ENCODE measurements at places on chromosomes 3 and 15.

- DNase-seq: no peak
Observed at GRCh38 chr3:127469760-127470159, 120.8 kb downstream of the TPRA1 start.

DNA sequence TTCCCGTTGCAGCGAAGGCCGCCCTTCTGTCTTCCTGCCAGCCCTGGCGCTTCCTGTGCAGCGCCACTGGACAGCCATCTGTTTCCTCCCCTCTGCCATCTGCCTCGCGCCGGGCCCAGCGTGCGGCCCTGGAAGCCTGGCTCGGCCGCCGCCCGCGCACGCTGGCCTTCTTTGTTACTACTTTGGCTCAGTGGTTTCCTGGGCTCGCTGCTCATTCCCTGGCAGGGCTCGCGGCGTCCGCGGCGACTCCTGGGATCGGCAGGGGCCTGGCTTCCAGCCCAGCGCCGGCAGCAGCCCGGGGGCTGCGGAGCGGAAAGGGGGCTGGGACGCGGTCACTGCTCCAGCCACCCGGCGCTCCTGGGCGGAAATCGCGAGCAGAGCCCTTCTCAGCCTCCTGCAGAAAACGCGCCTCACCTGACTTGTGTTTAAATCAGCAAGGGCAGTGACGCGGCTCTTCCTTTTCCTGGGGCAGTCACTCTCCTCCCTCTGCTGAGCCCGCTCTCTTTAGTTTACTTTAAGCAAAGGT is 10.0 kb downstream of the CMTM7 start:
- DNase-seq: peak; percentile 87

- DNase-seq: peak; percentile 49
Observed at GRCh38 chr3:133301194-133301593, 98.7 kb upstream of the BFSP2 start.

DNA sequence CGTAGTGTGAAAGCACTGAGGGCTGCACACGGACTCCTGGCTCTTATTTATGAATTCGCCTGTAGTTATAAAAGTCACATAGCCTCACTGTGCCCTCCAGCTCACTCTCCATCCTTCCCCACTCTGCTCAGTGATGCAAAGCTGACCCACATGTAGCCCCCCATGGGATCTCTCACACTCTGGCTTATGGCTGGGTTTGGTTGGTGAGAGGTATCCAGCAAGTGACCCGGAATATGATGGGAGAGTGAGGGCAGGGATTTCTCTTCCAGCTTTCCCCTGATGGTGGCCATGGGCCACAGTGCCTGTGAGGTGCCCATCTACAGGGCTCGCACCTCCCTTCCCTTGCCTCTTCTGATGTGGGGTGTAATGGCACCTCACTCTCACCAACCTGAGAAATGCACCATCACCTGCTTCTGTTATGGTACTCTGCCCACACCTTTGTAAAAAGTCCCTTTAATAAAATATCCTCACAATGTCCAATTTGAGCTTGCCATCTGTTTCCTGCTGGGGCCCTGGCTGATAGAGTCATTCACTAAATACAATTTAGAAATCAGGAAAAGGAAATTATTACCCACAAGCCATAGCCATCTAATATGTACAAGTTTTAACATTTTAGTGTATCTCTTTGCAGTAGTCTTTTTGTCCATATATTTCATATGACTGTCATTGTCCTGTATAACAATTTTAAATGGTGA is 93.6 kb downstream of the SCN11A start:
- DNase-seq: no peak

DNA sequence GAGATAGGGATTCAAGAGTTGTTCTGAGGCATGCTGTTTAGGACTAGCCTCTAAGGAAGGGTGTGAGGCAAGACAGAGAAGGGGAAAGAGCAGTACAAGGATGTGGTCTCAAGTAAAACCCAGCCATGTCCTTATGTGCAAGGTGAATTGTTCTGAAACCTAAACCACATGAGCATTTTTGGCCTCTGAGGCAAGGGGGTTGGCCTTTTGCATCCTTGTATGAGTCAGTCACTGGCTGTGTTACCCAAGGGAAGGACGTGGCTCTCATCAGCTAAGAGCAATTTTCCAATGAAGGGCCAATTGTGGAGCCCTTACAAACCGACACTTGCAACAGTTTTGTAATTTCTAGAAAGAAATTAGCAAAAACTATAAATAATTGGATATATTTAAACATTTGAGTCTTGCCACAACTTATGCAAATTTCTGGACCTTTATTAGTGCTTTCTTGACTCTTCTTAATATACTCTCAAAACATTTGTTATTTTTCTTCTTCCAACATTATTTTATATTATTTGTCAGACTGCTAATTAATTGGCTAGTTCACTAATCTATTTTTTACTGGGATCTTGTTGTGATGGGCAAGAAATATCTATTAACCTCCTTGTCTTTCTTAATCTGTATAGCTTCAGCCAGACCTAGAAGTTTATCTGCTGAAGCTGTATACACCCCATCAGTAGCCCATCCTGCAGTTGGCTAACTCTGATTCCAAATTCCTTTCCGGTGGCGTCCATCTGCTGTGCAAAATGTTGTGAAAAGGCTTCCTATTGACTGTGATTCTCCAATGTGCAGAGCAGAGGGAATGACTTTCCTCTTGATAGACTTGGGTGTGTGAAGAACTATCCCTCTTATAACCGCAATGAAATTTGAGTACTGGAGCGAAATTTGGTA is 97.7 kb upstream of the P2RY1 start:
- peak; percentile 58 for DNase-seq

DNA sequence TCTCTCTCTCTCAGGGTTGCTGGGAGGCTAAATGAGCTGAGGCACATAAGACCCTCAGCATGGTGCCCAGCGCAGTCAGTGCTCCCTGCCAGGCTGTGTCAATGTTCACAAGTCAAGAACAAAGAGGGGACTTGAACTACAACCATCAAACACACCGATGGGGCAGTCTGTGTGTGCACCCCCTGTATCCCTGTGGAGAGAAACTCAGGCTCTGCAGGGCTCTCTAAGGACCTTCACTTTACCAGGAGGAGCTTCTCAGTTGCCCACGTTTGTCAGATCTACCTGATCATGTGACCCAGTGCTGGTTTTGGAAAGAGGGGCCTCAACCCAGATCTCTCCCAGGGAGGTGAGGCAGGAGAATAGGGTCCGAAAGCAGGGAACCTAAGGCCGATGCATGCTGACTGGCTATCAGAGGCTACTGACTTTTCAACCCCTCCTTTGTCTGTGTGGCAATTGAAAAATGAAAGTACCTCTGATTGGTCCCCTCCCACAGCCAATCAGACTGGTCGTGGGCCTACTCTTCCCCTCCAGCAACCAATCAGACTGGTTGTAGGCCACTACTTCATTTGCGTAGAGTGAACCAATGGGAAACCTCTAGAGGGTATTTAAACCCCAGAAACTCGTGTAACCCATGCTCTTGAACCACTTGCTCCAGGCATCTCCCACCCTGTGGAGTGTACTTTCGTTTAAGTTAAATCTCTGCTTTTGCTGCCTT is 34.0 kb downstream of the RHCG start:
- DNase-seq: no peak

- DNase-seq: peak; percentile 60
Observed at GRCh38 chr15:42094512-42094963, at the start of gene PLA2G4D. TSS of gene PLA2G4D (minus strand) at chr15:42094562. CDS start at chr15:42094459, 103 bp downstream.

- peak; percentile 20 for DNase-seq
Observed at GRCh38 chr3:125398952-125399351, 23.8 kb upstream of the ZNF148 start.

- DNase-seq: no peak
Observed at GRCh38 chr15:77529394-77530159, 103.1 kb downstream of the LINGO1 start.

GRCh38 chr3:126135071-126135405 is 45.3 kb downstream of the ALDH1L1 start:
- DNase-seq: no peak

DNA sequence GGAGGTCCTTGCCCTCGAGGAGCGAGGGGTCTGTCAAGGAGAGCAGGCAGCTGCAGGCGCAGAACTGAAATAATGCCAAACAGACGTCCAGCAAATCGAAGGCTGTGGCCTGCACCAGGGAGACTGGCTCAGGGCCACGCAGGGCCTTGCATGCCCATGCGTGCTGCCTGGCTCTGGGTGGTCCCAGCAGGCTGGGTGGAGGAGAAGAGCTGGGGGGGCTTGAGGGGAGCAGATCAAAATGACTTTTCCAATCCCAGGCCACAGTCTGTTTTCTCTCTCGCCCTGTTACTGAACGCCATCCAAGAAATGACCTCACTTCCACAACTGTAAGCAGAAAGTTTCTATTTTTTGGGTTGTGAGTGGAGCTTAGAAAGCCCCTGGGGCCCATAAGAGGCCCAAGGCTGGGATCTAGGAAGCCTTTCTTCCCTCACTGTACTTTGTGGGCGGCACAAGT is 96.9 kb upstream of the RPL32 start:
- no peak for DNase-seq

DNA sequence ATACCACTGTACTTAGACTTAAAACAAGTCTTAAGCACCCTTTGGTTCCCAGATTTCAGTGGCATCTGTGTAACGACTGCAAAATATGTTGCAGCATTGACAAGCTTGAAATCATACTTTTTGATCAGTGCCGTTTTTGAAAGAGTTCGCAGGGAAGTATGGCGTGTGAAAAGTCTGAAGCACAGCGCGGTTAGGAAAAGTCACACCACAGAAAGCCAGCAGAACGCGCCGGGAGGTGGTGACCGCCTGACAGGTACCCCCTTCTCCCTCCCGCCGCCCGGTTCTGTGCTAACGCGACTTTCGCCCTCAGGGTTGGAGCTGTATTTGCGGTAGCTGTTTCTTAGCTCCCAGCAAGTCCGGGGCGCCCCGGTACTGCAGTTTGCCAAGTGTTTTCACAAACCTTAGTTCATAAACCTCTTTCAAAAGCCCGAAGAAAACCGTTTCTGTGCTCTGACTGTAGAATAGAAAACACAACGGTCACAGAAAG is 481 bp upstream of the CRYBG3 start:
- peak; percentile 20 for DNase-seq

GRCh38 chr3:129345971-129346370 is 67.3 kb downstream of the HMCES start:
- no peak for DNase-seq

DNA sequence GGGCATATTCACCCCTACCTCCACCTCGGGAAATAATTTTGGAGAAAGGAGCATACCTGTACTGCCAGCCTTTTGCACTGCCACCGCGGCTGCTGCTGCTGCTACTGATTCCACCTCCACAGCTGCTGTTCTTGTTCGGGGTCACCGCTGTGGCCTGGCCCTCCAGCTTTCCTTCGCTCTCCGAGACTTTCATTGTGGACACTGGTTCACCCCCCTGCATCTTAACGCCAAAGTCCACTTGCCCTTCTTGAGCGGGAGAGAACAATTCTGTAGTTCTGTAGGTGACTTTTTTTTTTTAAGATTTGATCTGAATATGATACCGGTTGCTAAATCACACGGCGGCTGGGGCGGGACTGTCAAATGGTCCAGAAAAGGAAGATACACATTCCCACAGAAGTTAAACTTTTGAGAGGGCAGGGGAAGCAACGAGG is 701 bp downstream of the OSBPL11 start:
- no peak for DNase-seq

DNA sequence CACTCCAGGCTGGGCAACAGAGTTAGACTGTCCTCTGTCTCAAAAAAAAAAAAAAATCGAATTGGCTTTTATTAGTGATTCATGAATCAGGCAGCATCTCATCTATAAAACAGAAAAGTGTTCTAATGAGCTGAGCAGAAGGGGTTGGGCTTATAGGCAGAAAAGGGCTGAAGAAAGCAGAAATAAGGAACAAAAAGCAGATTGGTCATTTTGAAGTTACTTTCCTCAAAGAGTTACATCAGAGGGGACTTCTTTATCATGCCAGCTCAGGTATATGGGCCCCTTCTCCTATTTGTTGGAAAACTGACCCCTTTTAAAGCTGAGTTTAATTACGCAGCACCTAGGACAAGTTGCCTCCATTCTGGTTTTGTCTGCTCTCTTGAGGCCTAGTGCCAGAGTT is 722 bp upstream of the POGLUT1 start:
- no peak for DNase-seq
